ENCODE measurements at places on chromosomes 11 and 22.
A peak's percentile ranks its signal among the peaks of the same experiment; 100 is the strongest.

- peak; percentile 55 for DNase-seq
These were observed 169.0 kb downstream of the TBC1D22A start for GRCh38 chr22:46931414-46931813.

DNA sequence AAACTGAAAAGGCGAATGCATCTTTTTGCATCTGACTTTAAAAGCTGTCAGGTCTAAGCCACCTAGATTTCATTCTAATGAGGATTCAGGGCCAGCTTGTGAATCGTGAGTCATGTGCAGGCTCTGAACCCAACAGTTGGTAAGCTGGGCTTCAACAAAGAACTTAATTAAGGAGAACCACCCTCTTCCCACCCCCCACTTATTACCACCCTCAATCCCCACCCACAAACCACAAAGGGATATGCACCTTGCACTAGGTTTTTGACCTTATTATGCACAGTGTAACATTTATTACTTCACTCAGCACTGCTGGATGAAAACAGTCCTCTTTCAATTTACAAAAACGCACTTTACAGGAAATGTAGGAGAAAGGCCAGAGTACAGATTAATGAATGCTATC lies 94.1 kb upstream of the LIN7C start:
- no peak for DNase-seq

GRCh38 chr11:111941963-111942362 lies 4.8 kb downstream of the DIXDC1 start:
- peak; percentile 80 for DNase-seq

- DNase-seq, result peak; percentile 68
These were observed 10.0 kb upstream of the OR5M1 start for GRCh38 chr11:56624661-56625110.

- peak; percentile 64 for DNase-seq
These were observed 28.5 kb downstream of the MAML2 start for GRCh38 chr11:96314326-96315020.

DNA sequence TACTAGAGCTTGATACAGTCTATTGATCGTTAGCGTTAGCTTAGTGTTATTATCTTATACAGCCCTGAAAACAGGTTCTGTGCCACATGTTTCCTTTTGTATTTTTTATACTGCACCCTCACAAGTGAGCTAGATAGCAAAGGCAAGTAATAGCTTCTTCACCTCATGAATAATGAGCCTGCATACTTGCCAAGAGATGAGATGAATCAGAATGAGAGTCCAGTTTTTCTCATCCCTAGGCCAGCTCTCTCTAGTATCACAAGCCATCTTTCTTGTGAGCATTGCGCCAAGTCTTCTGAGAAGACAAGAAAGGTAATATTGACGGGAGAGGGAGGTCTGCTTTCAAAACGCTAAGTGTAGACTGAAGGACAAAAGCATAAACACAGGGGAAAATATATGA lies 8.7 kb upstream of the CARD18 start:
- DNase-seq, result no peak

DNA sequence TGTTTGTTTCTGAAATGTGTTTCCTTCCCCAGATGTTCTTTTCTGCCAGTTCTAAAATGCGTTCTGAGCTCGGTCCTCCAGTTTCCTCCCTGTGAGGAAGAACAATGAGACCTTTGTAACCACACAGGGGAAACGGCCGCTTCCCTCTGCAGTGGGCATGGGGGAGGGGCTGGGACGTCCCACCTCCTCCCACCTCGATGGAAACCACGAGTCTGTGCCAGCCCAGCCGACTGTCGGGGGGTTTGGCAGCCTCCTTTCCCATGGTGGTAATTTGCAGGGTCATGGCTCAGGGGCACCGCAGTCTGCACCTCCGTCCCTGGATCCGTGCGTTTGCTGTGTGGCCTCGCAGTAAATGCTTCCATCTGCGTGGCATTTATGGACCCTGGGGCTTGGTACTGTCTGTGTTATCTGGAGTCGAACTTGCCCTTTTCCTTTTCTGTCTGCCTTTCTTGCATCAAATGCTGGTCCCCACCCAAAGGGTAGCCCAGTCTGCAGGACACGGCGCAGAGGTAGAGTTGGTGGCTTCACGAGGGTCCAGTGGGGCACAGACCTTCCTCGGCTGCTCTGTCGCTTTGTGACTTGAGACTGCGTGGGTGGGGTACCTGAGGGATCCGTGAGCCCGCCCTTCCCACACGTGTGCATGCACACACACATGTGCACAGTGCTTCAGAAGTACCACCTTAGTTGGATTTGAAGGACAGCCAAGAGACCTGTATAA lies 16.1 kb downstream of the LRP5 start:
- peak; percentile 57 for DNase-seq

DNA sequence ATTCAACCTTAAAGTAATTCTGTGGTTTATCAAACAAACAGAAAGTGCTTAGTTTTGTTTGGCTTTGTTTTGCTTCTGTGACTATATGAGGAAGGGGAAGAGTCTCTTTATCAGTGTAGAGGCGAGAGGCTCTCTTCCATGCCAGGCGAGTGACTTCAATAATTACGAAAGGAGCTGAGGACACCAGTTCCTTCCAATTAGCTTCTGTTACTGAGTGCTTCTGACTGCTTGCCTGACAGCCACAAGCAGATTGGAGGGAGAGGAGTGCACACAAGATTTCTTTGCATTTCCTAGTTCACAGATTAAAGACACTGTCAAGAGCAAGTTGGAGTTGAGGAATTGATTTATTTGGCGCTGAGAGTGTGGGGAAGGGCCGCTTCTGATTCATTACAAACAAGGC lies 1484.5 kb upstream of the TENM4 start:
- DNase-seq, result no peak

GRCh38 chr22:32600147-32600546 lies 125.5 kb downstream of the FBXO7 start:
- DNase-seq, result no peak

DNA sequence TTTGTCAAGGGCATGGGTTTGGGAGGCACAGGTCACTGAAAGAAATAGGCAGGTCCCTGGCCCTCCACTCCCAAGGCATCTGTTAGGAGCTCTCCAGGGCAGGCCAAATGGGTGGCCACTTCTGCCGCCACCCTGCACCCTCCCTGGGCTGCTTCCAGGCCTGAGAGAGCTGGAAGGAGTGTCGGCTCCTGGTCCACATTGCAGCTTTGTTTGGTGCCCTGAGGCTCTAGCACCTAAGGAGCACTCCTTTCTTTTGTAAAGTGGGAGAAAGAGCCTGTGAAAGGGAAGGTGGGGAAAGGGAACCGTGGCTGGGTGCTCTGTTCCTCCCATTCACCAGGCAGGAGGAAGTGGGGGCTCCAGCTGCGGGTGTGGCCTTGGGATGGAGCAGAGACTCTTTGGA lies 12.3 kb upstream of the FGF4 start:
- no peak for DNase-seq

- peak; percentile 75 for DNase-seq
These were observed 71.2 kb downstream of the ADM start for GRCh38 chr11:10376061-10376460.

DNA sequence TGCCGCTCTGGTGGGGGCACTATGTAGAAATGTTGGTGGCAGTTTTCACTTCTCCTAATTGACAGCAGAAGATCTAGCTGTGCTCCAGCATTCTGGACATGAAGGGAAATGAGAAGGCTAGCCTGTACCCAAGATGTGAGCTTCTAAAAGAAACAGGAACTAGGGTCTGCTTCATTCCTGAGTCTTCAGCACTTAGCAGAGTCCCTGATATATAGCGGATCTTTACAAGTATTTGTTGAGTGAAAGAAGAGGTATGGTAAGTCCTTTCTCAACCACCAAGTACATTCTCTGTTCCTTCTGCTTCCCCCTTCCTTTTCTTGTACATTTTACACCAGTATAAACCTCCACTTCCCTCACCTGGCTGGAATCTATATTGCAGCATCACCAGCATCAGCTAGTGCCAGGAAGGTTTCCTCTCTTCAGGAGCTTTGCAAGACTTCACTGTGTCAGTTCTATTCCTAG lies 408.3 kb upstream of the CADM1 start:
- no peak for DNase-seq

DNA sequence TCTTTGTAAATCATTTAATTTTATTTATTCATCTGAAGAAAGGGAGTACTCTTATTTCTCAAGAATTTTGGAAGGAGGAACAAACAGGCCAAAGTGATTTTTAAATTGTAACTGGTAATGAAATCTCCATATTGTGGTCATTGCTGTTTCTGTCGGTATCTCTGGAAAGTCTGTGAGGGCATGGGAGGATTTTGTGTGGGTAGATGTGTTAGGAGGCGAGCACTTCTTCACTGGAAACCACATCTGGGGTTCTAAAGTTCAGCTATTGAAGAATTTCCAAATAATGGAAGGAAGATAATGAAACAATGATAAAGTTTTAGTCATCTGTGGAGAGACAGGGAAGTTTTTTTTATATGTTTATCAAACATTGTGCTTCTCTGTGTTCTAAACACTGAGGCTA lies 6.6 kb downstream of the TRIM34 start:
- no peak for DNase-seq

DNA sequence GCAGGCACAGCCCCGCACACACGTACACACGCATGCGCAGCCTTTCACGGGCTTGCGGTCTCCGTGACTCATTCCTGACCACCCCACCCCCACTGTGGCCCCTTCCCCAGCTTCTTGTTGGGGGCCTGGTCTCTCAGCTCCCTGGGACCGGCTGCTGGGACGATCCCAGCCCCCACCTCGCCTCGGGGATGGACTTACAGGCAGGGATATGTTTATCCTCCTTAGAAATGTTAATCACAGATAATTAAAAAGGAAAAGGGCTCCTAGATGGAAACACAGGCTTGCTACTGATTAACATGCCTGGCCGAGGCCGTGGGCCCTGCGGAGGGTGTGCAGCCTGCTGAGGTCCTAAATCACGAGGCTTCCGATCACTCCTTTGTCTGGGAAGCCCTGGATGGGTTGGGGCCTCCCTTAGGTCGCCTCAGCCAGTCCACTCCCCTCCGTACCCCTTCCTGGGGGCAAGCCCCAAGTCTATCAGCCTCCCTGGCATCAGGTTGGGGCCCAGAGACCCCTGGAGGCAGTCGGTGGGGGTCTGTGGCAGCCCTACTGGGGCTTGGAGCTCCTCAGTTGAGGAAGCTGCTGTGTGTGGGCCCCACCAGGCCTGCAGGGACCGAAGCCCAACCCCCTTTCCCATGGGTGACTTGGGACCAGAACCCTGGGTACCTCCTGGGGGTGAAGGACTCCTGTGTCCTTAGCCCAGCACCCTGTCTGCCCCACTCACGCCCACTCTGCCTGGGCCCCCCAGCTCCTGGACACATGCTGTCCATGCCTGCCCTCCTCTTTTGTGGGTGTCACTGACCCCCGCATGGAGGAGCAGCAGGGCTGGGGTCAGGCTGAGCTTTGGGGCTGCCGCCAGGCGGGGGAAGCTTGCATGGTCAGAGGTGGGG lies 20.6 kb downstream of the TSPAN4 start:
- DNase-seq, result no peak

- no peak for DNase-seq
These were observed 335.3 kb upstream of the PITPNB start for GRCh38 chr22:28254396-28254795.

DNA sequence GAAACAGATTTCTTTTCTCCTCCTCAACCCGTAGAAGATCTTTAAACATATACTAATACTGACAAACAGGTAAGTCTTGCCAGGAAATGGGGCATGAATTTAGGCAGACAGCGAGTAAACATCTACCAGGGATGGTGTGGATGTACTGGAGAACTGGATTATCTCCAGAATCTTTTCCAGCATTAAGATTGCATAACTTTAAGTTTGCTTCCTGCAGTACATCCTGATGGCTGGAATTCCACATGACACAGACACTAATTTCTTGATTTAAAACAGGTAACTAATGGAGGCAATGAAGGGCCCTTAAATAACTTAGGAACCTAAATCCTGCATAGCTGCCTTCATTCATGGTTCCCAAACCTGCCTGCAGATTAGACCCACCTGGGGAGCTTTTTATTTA lies 40.7 kb downstream of the JHY start:
- DNase-seq, result no peak

DNA sequence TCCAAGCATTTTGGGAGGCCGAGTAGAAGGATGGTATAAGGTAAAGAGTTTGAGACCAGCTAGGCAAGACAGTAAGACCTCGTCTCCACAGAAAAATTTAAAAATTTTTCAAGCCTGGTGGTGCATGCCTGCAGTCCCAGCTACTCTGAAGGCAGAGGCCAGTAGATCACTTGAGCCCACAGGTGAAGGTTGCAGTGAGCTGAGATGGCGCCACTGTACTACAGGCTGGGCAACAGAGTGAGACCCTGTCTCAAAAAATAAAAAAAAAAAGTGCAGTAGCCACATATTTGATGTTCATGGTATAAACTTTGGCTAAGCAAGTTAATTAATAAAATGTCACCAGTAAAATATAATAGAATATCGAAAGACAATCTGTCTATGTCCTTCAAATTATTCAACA lies 27.0 kb downstream of the LGR4 start:
- no peak for DNase-seq

DNA sequence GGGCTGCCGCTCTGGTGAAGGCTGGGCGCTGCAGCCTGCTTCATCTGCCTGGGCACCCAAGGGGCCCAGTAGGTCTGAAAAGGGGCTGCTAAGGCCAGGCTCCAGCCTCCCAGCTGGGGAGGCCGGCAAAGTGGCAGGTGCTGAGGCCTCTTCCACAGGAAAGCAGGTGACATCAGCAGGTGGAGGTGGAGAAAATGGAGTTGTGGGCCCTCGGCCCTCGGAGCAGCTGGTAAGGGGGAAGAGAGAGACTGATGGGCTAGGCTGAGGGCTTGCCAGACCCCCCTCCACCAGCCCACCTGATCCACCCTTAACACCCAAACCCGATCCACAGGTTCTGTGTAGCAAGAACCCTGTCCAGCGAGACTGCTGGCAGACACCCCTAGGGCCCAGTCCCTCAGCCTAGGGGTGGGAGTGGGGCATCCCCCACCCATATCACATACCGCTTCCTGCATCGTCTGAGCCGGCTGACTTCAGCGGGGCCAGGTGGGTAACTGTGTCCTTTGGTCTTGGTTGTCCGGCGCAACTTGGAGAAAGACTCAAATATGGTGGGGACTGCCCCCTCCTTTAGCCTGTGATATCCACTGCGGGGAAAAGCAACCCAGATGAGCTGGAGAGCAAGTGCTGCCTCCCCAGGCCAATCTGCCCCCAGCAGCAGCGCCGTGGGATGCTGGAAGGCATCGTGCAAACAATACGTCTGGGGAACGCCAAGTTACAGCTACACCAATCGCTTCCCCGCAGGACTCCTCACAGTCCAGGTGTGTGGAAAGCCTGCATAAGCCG lies 1.5 kb downstream of the THAP7 start:
- DNase-seq, result no peak

GRCh38 chr11:13875643-13876042 lies 86.9 kb upstream of the SPON1 start:
- DNase-seq, result peak; percentile 17

GRCh38 chr11:65132238-65132987 lies 1.9 kb downstream of the SYVN1 start:
- DNase-seq, result no peak

GRCh38 chr11:83818349-83818748 lies 532.2 kb upstream of the CCDC90B start:
- peak; percentile 5 for DNase-seq

DNA sequence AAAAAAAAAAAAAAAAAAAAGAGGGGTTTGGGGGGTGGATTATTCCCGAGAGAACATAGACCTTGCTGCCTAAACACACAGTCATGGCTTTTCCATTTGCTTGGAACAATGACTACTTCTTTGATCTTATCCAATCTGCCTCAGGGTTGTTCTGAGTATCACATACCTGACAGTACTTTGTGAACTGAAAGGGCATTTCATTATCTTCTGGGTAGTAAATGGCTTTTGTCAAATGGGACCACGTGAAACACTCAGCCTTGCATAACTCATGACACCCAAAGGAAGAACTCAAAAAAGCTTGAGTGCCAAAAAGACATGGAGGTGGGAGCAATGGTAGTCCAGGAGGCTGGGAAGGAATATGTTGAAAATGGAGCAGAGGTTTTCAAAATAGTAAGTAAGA lies 123.2 kb upstream of the BID start:
- no peak for DNase-seq

All from RPMI7951 (cell line).